Activated CD4-positive, alpha-beta T cell treated with anti-CD3 and anti-CD28 coated beads for 24 hours (primary cell): ENCODE measurements at places on chromosomes 12 and 14.

DNA sequence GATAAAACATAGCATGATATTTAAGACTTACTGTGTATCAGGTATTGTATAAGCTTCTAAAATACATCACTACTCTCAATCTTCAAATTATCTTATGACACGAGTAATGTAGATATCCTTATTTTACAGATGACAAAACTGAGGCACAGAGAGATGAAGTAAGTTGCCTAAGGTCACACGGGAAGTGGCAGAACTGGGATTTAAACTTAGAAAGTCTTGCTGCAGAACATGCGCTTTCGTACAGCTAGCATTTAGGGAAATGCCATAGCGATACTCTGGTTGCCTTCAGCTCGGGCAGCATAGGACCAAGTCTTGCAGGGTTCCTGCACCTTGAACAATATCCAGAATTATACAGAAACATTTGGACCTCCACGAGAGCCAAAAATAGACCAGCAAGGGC lies 162.4 kb downstream of the BRMS1L start:
- DNase-seq, result no peak

DNA sequence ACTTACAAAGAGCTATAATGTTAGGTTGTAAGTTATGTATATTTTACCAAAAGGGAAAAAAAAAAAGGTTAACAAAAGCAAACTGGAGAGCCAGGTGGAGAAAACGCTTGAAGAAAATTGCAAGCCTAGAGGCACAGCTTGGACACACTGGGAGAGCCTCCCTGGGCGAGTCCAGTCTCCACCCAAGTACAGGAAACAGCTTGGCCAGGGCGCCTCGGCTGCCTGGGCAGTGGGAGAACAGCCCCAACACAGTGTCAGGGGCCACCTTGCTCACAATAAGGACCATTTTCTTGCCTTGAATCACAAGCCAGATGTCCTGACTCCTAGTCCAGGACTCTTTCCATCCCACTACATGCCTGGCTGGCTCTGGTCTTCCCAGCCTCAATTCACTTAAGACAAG lies 33.3 kb downstream of the TTC7B start:
- no peak for DNase-seq

DNA sequence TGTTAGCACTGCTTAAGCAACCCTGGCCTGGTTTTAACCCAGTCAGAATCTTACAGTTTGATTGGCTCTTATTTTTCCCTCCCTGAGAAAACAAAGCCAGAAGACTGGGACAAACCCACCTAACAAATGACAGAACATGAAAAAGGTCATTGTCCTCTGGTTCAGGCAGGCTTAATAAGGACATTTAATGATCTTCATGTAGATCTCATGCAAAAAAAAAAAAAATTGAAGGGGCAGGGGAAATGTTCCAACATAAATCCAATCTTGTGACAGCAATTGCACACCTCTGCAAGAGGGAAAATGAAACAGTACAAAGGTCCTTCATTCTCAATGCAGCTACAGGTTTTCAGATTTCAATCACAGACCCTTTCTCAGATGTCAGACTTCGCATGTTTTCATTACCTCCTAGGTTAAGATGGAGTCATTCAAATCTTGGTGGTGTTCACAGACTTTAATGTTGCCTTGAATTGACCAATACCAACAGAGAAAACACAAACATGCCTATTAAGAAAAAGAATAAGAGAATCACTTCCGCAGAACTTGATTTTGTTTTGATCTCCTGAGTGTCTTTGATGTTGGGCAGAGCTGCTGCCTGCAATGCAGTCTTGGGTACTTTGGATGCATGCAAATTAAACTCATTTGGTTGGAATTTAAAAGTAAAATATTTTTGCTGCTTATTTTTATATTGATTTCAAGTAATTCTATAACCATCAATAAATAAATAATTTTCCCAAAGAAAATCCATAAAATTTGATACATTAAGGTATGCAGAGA lies 359.0 kb downstream of the BTG1 start:
- DNase-seq, result no peak

GRCh38 chr12:22190969-22191368 lies 143.5 kb downstream of the ST8SIA1 start:
- DNase-seq, result no peak

- no peak for DNase-seq
These were observed 7.3 kb downstream of the GPR68 start for GRCh38 chr14:91237219-91237618.

DNA sequence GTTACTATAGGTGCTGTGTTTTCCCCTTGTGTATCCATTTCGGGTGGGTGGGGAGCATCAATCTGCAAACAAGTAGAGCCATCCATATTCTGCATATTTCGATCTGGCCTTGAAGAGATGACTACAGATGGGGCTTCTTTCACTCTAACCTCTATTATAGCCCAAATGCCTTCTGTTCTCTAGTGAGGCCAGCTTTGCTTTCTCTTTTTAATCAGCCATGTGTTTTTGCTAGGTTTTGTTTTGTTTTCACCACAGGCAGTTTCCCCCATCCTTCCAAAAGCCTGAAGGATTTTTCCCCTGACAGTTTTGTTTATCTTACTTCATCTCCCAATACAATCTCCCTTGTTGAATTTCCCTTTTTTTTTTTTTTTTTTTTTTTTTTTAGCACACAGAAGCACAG lies 224.1 kb downstream of the BTG1 start:
- no peak for DNase-seq

DNA sequence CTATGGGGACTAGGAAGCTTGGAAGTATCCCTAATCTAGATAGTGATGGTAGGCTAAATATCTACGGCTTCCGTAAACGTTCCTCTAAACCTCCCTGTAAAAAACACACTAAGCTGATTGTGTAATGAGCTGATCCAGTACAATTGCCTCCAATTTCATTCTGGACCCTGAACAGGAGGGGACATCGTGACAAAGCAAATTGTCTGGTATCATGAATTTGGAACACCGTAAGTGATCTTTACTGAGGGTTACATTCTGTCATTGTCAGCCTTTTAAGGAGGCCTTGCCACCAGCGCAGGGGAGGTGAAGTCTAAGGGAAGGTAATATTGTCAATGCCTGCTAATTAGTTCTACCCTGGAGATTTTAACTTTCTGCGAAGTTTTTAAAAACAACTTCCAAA lies 487 bp upstream of the MGST1 start:
- no peak for DNase-seq

DNA sequence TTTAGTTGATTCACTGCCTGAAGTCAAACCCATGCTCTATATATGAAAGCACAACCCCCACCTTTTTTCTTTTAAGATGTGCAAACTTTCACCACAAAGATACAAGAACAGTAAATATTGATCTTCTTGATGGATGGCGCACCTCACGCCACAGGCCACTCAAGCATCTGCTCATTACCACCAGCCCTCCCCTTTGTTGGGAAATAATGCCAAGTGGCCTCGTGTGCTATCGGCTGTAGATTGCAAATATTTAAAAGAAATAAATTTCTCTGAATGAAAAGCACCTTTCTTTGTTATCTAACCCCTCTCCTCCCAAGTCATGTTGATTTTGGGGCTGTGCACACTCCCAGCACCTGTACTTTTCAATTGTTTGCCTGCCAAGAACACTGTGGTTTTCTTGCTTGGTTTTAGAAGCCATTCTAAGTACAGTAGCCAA lies 122.7 kb downstream of the C12orf42 start:
- DNase-seq, result no peak

DNA sequence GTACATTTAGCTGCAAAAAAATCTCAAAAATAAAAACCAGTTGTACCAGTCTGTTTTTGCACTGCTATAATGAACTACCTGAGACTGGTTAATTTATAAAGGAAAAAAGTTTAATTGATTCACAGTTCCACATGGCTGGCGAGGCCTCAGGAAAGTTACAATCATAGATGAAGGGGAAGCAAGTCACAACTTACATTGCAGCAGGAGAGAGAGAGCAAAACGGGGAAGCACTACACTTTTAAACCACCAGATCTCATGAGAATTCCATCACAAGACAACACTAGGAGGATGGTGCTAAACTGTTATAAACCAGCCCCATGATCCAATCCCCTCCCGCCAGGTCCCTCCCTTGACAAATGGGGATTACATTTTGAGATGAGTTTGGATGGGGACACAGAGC lies 186.0 kb downstream of the TMTC3 start:
- no peak for DNase-seq

GRCh38 chr12:19841451-19841850 lies 402.2 kb downstream of the AEBP2 start:
- DNase-seq, result no peak

- DNase-seq, result no peak
These were observed 683.4 kb downstream of the TMEM121 start for GRCh38 chr14:106209755-106210154.

GRCh38 chr12:52044292-52044983 lies 6.8 kb upstream of the NR4A1 start:
- no peak for DNase-seq

DNA sequence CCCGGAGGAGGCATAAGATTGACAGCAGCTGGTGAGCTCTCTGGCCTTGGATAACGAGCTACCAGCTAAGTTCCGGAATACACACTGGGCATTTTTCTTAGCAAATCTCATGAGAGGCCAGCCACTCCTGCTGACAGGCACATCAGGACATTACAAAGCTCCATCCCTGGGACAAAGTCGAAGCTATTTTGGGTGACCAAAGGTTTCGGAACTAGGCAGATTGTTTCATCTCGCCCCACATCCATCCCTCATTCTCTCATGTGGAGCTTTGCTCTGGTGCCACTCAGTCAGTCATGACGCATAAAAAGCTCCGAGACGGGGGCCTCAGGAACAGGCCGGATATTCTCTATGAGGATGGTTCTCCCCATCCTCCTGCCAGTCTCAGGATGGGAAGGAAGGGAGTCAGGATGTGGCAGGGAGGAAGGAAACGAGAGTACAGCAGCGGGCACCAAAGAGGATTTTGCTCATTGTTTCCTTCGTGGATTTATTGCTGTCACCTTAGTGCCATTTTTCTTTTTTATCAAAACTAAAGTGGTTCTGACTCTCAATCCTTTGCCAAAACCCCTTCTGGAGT lies 253.1 kb upstream of the FKBP4 start:
- DNase-seq, result no peak

DNA sequence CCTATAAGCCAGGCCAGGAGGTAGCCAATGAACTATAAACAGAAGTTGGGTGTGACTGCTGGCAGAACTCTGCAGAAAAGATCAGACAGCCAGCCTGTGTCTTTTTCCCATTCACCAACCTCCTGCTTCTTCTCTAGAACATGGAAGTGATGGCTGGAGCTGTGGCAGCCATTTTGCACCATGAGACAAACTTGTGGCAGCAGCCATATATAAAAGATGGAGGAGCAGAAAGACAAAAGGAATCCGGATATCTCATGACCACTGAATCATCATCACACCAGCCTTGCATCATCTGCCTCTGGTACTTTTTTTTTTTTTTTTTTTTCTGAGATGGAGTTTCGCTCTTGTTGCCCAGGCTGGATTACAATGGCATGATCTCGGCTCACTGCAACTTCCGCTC lies 8.7 kb downstream of the BEGAIN start:
- no peak for DNase-seq

GRCh38 chr14:50560931-50561285 lies 963 bp downstream of the ATL1 start:
- peak; percentile 36 for DNase-seq

DNA sequence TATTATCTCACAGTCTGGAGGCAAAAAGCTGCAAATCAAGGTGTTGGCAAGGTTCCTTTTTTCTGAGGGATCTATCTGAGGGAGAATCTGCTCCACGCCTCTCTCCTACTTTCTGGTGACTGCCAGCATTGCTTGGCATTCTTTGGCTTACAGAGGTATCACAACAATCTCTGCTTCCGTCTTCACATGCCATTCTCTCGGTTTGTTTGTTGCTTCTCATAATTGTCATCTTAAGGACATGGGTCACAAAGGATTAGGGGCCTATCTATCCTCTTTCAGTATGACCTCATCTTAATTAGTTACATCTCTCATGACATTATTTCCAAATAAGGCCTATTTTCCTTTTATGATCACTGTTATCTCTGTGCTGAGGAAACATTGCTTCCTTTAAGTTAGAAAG lies 345.0 kb downstream of the FOXG1 start:
- no peak for DNase-seq

GRCh38 chr14:64823305-64823861 lies 56.3 kb downstream of the SPTB start:
- DNase-seq, result peak; percentile 50

GRCh38 chr14:67986131-67986841 lies 166.7 kb downstream of the RAD51B start:
- DNase-seq, result no peak

DNA sequence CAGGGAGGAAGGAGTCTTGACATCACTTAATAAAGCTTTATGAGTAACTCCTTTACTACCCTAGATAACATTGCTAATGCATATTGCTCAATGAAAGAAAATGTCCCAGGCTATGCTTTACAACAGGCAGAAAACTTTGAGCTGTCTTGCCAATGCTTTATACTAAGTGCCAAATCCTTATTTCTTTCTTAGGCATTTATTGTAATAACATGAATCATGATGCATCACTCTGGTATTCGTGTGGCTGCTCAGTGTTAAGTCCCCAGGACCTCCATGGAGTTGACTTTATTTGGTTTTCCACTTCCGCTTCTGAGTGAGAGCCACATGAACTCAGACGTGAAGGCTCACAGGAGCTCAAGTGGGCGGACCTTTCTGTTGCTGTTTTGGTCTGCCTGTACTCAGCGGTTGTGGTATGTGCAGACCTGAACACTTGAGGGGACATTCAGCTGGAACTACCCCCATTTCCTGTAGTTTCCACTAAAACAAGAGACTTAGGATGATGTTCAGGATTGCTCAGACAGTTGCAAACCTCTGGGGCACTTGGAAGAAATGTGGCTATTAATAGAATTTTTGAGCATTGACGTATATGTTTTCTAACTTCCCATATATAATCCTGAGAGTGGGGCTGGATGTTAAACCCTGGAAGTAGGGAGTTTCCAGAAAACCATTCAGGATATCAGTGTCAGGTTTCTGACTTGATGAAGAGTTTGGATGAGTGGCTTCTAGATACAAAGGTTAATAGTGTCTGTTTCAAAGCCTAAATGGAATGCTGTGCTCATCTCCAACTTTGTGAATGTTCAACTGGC lies 258.6 kb downstream of the MSRB3 start:
- no peak for DNase-seq

DNA sequence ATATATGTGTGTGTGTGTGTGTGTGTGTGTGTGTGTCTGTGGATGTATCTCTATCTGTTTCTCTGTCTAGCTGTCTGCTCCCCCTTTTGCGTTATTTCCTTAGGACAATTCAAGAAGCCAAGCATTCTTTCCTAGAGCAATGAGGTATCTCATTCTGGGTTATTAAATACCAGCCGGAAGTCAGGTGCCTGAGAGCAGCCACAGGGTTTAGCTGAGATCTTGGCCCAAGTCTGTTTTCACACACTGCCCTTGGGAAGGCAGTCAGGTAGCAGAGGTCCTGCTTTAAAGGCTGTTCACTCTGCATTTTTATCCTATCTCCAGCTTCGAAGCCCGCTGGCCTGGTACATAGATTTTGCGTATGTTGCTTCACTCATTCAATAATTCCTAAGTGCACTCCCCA lies 76.8 kb downstream of the TSPAN9 start:
- no peak for DNase-seq
